ENCODE measurements at places on chromosomes 11 and 22.

- no peak for DNase-seq
These were observed 3.0 kb downstream of the TSPAN18 start for GRCh38 chr11:44729713-44730112.

DNA sequence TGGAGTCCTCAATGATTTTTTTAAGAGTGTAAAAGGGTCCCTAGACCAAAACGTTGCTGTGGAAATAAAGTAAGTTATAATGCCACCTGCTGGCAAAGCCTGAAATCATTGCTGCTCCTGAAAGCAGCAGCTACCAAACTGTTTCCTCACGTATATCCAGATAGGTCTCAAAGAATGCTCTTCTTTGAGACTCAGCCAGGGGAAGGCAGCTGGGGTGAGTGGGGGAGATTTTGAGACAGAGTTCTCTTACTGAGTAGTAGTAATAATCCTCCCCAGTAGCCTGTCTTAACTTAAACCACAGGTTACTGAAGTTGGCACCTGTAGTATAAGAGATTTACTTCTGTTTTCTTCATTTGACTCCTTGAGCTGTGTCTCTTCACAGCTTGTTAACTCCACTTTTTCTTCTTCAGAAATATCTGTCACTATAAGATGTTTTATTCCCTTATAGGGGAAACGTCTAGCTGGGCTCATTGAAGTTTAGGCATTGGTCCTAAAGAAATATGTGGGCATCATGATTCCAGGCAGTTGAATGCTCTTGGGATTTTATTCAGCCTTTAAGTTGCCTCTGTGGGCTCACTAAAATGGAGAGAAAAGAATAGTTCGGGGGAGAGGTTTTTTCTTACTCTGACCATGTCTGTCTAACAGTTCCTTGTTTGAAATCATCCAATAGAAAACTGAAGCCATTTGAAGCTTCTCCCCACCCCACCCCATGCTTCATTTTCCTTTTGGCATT, 77.9 kb downstream of the BTBD10 start:
- DNase-seq = peak; percentile 20

GRCh38 chr22:46634011-46634699, 14.0 kb downstream of the GRAMD4 start:
- no peak for DNase-seq

DNA sequence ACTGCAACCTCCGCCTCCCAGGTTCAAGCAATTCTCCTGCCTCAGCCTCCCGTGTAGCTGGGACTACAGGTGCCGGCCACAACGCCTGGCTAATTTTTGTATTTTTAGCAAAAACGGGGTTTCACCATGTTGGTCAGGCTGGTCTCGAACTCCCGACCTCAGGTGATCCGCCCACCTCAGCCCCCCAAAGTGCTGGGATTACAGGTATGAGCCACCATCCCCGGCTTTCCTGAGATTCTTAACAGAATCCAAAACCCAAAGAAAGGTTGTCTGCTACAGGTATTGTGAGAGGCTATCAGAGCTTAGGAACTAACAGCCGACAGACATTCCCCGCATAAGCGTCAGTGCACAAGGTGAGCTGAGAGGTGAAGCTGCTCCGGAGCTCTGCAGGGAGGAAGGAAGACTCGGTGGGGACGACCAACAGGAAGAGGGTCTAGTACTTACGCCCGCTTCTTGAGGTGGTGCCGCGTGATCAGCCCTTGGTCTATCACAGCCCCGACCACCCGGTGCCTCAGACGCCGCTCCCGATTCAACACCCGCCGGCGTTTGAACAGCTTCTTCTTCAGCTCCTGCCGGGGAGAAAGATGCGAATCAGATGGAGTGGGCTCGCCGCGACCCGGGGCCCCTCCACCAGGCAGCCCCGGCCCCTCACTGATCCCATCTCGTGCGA, 470 bp downstream of the C11orf98 start:
- DNase-seq = peak; percentile 48

DNA sequence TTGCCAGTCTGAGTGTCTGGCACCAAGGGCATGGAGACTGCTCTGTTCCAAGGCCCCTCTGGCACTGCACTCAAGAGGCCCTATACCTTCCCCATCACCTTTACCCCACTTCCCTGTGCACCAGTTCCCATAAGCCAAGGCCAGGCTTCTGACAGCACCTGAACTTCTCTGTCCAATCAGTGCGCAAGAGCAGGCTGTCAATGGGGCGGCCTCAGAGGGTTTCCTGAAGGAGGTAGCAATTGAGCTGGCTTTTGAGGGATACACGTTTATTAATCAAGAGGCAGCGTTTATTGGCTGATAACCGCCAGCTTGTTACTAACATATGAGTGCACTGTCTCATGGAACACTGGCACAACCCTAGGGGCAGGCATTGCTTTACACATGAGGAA, 2.1 kb downstream of the SH3BP1 start:
- DNase-seq = no peak

GRCh38 chr11:569158-569885, 6.9 kb upstream of the PHRF1 start:
- DNase-seq = no peak

- no peak for DNase-seq
These were observed 71.9 kb downstream of the PLEKHA7 start for GRCh38 chr11:16942342-16942741.

GRCh38 chr11:122796128-122796717, 42.1 kb upstream of the CRTAM start:
- peak; percentile 56 for DNase-seq

DNA sequence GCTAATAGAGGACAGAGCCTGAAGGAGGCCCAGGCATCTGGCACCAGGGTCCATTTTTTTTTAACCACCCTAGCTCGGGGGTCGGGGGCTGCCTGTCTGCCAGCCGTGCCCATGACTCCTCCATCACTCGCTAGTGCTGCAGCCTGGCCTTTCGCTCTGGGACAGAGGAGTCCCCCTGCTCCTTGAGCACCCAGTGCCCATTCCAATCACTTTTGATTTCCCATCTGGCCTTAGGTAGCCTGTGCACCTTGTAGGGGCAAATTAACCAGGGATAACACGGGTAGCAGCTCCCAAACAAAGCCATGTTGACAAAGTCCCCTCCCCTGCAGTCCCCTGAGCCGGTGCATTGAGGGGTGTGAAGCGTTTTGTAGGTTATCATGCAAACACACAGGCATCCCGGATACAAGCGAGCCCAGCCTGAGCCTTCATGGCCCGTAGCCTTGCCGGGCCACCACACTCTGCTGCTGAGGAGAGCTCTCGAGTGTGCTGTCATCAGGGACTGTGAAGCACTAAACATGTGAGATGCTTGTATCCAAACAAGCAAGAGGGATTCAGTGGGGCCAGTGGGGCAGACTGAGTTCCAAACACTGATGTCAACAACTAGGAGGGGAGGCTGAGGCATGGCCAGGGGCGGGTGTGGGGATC, 208.7 kb downstream of the DSCAML1 start:
- no peak for DNase-seq

- no peak for DNase-seq
These were observed 46.3 kb upstream of the SLC22A12 start for GRCh38 chr11:64544616-64545296.

DNA sequence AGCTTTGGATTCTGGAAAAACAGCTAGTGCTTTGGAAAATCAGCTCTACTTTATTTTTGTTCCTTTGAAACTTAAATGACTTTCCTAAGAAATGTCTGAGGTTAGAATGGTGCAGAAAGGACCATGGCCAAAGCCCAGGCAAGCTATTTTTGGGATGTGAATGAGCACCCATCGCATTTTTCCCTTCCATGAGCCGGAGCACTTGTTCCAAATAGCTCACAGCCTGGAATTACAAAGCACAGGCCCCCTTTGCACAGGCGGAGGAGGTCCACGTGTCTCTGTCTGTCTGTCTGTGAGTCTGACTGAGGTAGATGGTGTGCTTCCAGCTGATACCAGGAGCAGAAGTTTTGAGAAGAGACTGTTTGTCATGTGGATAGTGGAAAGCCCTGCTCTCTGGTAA, 50.7 kb downstream of the MICAL2 start:
- DNase-seq = no peak

GRCh38 chr11:126165311-126165720, 46.1 kb downstream of the RPUSD4 start:
- DNase-seq = no peak

- DNase-seq = no peak
These were observed 248.1 kb upstream of the PLET1 start for GRCh38 chr11:112508750-112509149.

Measured in CD4-positive, alpha-beta T cell treated with Interleukin-4 for 4 hours (primary cell).